GM12865 (cell line): ENCODE measurements at places on chromosomes 2 and 18.
A peak's percentile ranks its signal among the peaks of the same experiment; 100 is the strongest.

- DNase-seq: no peak
These were observed 312.1 kb upstream of the MYT1L start for GRCh38 chr2:2642906-2643890.

GRCh38 chr2:182372661-182373060, 54.2 kb downstream of the PDE1A start:
- DNase-seq: no peak

GRCh38 chr2:62928015-62928414, 122.6 kb upstream of the OTX1 start:
- peak; percentile 5 for DNase-seq

DNA sequence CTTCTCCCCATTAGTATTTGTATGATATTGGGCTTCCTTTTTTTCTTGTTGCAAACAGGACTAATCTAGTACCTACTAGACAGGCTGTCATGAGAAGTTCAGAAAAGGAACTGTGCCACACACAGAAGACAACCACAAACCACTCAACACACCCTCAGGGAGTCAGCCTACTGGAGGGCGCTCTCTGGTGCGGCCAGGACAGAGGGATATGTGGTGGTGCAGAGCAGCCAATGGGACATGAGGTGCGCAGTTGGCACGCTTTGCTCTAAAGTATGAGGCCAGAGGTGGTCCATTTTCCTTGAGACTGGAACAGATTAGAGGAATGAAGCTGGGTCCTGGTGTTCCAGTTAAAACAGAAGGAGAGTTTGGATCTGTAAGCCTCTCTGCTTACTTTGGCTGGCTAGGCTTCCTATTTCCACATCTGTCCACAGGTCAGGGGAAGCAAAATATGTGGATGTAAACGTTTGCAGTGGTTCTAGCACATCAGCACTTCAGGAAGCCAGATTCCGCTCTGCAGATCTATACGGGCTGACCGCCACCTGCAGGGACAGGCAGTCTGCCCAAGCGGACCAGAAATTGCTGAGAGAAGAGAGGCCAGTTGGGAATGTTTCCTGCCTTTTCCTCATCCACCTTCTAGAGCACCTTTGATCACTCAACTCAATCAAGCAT, 114.1 kb downstream of the GFPT1 start:
- no peak for DNase-seq

GRCh38 chr2:71559080-71559827, 105.9 kb downstream of the DYSF start:
- no peak for DNase-seq

DNA sequence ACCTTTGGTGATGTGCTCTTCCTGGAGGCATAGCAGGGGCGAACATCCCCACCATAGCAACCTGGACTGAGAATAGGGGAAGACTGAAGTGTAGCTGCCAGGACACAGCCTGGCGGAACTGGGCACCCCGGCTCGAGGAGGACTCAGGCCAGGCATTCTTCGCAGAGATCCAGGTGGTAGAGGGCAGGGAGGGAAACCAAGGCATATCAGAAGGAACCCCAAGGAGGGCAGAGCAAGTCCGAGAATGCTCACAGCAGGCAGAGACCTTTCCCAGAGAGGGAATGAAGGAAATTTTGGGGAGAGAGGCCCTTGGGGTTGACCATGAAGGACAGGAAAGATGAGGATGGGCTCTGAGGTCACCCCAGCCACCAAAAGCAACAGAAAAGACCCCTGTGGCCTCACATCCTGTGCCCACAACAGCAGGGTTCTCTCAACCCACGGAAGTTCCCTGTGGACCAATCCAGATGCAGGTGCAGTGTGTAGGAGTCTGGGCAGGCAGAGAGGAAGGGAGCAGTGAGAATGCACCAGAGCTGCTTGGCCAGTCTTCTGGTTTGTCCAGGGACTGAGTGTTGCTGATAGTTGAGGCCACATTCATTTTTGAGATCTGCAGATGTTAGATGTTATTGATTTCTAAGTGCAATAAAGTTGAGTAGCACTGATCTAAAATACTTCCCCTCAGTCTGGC, 136.9 kb downstream of the PXDN start:
- no peak for DNase-seq

DNA sequence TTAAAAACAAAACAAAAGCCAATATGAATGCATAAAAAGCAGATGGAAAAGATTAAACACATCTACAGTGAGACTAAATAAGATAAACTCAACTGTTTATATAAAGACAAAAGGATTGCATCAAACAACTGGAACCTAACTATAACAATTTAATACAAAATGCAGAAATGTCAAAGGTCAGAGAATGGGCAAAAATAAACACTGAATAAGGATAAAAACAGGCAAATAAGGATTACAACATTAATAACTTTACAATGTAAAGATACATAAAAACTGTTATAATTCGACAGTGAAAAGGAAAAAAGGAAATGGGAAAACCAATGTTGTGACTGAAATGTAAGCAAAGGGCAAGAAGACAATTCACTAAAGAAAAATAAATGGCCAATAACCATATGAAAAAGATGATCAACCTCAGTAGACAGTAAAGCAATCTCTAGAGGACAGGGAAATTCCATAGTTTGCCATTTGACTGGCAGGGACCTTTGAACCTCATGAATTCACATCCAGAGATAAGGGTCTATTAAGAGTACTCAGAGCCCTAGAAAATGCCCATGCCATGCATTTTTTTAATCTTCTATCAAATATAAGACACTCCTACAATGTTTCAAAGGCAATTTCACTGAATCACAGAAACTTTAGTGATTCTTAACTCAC, 83.7 kb downstream of the TMEM131 start:
- DNase-seq: peak; percentile 19

DNA sequence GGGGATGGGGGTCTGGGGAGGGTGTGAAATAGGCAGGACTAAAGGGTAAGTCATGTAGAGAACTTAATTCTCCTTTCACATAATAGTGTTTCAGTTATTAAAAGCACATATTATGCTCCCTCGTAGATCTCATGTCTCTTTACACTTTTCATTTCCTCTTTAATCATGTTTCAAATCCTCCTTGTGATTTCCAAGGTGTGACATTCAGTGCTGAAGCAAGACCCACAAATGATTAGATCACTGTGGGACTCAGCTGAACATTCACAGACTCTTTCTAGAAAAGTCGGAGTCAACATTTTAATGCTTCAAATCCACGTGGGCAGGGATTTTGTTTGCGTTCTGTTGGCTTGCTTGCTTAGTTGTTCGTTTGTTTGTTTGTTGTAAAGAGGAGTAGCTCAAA, 34.7 kb upstream of the CALCRL start:
- DNase-seq: no peak

DNA sequence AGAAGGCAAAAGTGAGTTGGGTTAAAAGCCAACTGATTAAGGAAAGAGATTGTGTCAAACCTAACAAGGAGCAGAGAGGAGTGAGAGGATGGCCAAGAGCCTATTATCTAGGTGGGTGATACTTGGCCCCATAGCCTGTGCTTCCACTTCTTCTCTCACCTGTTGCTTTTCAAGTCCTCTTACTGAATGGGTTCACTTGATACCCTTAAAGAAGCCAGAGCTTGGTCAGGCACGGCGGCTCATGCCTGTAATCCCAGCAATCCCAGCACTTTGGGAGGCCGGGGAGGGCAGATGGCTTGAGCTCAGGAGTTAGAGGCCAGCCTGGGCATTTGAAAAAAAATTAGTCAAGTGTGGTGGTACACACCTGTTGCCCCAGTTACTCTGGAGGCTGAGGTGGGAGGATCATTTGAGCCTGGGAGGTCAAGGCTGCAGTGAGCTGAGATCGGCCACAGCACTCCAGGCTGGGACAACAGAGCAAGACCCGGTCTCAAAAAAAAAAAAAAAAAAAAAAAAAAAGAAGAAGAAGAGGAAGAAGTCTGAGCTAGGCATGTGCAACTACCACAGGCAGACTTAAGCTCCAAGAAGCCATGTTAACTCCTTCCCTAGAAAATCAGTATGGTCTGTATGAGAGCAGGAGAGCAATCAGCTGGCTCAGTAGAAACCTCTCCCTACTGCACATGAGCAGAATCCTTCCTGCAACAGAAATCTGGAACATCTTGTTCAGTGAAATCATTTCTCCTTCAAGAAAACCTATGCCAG, 28.4 kb upstream of the ME2 start:
- no peak for DNase-seq

DNA sequence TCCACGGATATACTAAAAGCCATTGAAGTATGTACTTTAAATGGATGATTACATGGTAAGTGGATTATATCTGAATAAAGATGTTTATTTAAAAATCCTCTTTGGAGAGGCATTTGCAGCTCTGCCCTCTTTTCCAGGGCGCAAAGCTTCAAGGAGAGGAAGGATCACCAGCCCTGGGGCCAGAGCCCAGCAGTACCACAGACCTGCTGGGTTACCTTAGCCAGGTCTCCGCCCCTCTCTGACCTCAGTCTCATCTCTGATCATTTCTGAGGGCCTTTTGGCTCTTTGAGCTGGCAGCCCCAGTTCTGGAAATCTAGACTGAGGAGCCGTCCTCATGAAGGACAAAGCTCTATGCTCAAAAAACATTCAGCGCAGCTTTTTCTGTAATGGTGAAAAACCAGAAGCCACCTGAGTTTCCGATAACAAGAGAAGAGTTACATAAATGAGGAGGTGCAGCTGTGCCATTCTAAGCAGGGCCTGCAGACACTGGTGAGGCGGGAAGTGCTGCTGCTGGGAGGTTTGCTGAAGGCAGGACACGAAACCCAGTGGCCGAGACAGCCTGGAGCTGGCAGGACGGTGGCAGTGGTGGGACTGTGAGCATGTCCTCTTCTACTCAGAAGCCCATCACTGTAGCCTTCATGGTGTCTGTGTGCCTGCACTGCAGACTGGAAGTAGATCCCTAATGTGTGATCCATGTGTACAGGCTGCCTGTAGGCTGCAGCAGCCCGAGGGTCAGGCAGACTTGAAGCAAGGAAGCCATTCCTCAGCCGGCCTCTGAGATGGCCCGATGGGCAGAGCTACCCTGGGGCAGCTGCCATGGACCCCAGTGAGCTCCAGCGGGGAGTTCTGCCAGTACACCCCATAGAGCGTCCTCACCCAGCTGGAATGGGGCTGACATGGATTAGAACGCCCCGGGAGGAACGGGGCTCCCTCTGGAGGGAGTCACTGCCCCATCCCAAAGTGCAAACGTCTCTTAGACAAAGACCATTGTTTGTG, 27.7 kb downstream of the ADRA2B start:
- no peak for DNase-seq

- no peak for DNase-seq
These were observed 9.1 kb upstream of the B3GNT7 start for GRCh38 chr2:231386446-231386845.

GRCh38 chr18:12891561-12891960, 7.5 kb upstream of the PTPN2 start:
- no peak for DNase-seq

DNA sequence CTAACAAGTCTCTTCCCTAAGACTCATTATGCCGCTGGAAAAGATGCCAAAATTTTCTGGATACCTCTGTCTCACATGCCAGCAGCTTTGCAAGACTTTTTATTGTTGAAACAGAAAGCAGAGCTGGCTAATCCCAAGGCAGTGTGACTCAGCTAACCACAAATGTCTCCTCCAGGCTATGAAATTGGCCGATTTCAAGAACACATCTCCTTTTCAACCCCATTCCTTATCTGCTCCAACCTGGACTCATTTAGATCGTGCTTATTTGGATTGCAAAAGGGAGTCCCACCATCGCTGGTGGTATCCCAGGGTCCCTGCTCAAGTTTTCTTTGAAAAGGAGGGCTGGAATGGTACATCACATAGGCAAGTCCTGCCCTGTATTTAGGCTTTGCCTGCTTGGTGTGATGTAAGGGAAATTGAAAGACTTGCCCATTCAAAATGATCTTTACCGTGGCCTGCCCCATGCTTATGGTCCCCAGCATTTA, 26.3 kb downstream of the DHRS9 start:
- no peak for DNase-seq

GRCh38 chr18:59690996-59691395, 6.2 kb downstream of the CCBE1 start:
- DNase-seq: no peak

GRCh38 chr2:240935103-240935876, 29.2 kb downstream of the CROCC2 start:
- DNase-seq: no peak
